Adrenal gland (tissue), 19 donors: ENCODE measurements at places on chromosomes 1 and 21.

- H3K27ac ChIP-seq: no peak overlapping the region
- no peak overlapping the region for H3K4me3 ChIP-seq
- H3K27me3 ChIP-seq: no peaks in the 10 kb centered on the region
- no peaks in the 10 kb centered on the region for H3K36me3 ChIP-seq
Observed at GRCh38 chr21:31354604-31355443, 10.8 kb upstream of the TIAM1 start.

DNA sequence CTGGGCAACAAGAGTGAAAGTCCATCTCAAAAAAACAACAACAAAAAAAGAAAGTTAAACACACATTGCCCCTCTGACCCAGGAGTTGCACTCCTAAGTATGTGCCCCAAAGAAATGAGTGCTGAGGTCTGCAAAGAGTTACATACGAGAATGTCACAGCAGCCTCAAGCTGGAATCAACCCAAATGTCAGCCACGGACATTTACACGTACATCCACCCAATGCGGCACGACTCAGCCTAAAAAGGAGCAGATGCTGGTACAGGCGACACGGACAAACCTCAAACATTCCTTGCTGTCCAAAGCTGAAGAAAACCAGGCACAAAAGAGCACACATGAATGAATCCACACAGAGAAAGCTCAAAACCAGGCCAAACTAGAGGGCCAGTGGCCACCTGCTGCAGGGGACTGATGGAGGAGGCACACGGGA is 46.8 kb upstream of the ECE1 start:
- no peaks in the 10 kb centered on the region for H3K36me3 ChIP-seq
- peaks cover 95% of the 10 kb centered on the region for H3K4me1 ChIP-seq
- peak; percentile 28 for DNase-seq
- H3K27ac ChIP-seq: peak overlapping the region; percentile 94
- H3K27me3 ChIP-seq: no peaks in the 10 kb centered on the region

- H3K4me3 ChIP-seq: no peak overlapping the region
- H3K4me1 ChIP-seq: no peaks in the 10 kb centered on the region
- no peak overlapping the region for H3K27ac ChIP-seq
- H3K27me3 ChIP-seq: no peaks in the 10 kb centered on the region
- H3K36me3 ChIP-seq: no peaks in the 10 kb centered on the region
Observed at GRCh38 chr1:226529891-226530290, 18.7 kb upstream of the STUM start.

- H3K36me3 ChIP-seq: no peaks in the 10 kb centered on the region
- no peak overlapping the region for H3K4me3 ChIP-seq
- H3K27me3 ChIP-seq: no peaks in the 10 kb centered on the region
- no peak for DNase-seq
Observed at GRCh38 chr1:34899471-34899870, 30.0 kb downstream of the DLGAP3 start.

DNA sequence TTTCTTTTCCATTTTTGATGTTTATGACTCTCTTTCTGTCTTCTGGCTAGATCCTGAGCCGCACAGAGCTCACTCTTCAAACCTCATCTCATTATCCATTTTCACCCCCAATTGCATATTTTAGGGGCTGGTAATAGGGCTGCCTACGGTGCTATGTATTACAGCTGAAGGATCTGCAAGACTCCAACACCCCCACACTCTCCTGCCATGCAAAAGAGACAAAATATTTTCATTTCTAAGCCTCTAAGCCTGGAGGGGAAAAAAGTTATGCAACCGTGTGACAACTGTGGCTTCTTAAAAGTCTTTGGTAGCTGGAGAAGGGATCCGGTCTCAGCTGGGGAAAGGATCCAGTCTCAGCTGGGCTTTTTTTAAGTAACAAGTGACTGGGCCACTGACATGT is 311.6 kb downstream of the NPHP4 start:
- no peak overlapping the region for H3K27ac ChIP-seq
- no peaks in the 10 kb centered on the region for H3K27me3 ChIP-seq
- no peaks in the 10 kb centered on the region for H3K4me1 ChIP-seq
- H3K36me3 ChIP-seq: no peaks in the 10 kb centered on the region
- no peak for DNase-seq

- H3K27ac ChIP-seq: no peak overlapping the region
- DNase-seq: peak; percentile 37
- no peak overlapping the region for H3K4me3 ChIP-seq
Observed at GRCh38 chr1:9689971-9690381, 38.4 kb downstream of the PIK3CD start.

GRCh38 chr1:187185389-187185788 is 356.6 kb downstream of the PLA2G4A start:
- H3K27me3 ChIP-seq: no peaks in the 10 kb centered on the region
- H3K27ac ChIP-seq: no peak overlapping the region
- H3K4me3 ChIP-seq: no peak overlapping the region
- no peak for DNase-seq

GRCh38 chr1:48493970-48494769 is 22.2 kb upstream of the SPATA6 start:
- DNase-seq: peak; percentile 42
- H3K4me1 ChIP-seq: peaks cover 39% of the 10 kb centered on the region
- no peaks in the 10 kb centered on the region for H3K36me3 ChIP-seq
- peak overlapping the region; percentile 83 for H3K27ac ChIP-seq

DNA sequence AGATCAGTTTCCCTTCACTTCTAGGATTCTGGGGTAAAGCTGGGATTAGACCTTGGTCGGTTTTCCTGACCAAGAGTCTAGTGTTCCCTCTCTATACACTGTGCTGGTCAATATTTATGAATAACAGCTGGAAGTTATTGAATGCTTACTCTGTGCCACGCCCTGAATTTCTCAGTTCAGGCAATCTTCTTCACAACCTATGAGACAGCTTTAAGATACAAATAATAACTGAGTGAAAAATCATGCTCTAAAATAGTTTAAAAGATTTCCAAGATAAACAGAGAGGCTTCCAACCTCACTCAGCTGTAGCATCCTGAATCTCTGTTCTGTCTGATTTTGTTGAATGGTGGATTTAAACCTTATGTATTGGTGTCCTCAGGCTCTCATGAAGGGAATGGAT is 72.2 kb downstream of the GNG12 start:
- H3K4me1 ChIP-seq: peaks cover 11% of the 10 kb centered on the region
- no peaks in the 10 kb centered on the region for H3K36me3 ChIP-seq
- DNase-seq: no peak
- H3K27ac ChIP-seq: no peak overlapping the region
- no peaks in the 10 kb centered on the region for H3K27me3 ChIP-seq

- no peak overlapping the region for H3K27ac ChIP-seq
- DNase-seq: no peak
- no peaks in the 10 kb centered on the region for H3K27me3 ChIP-seq
Observed at GRCh38 chr1:178960482-178961240, 65.0 kb upstream of the FAM20B start.

DNA sequence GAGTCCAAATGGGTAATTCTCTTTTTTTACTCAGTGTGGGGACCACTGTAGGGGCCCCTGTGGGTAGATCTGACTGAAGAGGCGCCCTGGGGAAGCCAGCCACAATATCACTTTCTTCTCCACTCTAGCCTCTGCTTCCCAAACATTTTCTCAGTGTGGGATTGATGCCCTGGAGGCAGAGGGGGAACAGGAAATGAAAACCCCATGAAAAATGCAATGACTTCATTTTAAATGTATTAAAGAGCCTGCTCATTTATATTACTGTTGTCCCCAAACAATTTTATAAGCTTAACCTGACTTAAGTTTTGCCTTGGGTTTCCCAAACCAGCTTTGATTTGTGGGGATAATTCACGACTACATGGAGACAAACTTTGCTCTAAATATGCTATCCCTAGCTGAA is 181.9 kb downstream of the C1orf94 start:
- H3K36me3 ChIP-seq: no peaks in the 10 kb centered on the region
- no peak for DNase-seq
- H3K27me3 ChIP-seq: no peaks in the 10 kb centered on the region
- no peaks in the 10 kb centered on the region for H3K4me1 ChIP-seq
- H3K4me3 ChIP-seq: no peak overlapping the region
- no peak overlapping the region for H3K27ac ChIP-seq
